ENCODE measurements at places on chromosomes 7 and 10.

DNA sequence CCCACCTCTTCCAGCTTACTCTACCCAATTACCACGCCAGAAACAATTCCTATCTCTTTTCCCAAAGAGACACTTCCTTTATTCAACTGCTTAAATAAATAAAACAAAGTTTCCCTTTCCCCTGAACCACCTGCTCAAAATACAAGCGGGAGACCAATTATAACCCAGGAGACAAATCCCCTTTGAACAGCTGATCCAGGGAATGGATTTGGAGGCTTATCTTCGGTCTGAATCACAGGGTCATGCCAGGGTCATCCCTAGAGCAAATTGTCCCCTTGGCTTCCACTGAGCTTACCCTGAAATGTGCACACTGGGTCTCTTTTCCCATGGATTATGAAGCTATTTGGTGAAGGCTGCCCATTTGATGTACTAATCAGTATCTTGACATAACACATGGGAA is 99.9 kb upstream of the JAZF1 start:
- DNase-seq: no peak

GRCh38 chr10:98296524-98296923 is 28.5 kb upstream of the LOXL4 start:
- no peak for DNase-seq

DNA sequence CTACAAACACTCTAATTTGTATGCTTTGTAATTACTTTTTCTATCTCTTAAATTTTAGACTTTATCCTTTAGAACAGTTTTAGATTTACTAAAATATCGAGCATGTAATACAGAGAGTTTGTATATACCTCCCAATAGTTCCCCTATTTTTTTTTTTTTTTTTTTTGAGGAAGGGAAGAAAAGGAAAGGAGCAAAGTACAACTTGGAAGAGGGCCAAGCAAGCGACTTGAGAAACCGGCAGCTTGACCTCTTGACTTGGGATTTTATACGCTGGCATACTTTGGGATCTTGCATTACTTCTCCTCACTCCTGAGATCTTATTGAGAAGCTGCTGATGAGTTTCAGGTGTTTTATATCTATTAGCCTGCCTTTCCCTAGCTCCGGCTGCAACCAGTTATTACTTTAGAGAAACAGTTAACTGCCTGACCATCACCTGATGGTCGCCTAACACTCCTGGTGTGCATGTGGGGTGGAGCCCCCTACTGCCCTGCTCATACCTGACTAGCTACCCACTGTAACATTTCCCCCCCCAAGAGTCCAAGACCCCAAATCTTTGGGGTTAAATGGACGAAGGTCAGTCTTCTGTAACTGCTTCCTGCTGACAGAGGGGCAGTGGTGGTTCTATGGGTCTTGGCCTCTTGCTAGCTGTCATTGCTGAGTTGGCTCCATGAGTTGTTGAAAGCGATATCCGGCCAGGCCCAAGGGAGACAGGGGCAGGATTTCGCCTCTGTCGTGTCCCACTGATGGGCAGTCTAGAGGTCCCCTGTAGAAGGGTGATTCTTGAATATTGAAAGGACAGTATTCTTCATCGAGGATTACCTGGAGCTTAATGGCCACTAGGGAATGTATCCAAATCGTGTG is 28.5 kb downstream of the MKLN1 start:
- DNase-seq: no peak

GRCh38 chr10:78931321-78932053 is 137.3 kb upstream of the ZMIZ1 start:
- DNase-seq: no peak

DNA sequence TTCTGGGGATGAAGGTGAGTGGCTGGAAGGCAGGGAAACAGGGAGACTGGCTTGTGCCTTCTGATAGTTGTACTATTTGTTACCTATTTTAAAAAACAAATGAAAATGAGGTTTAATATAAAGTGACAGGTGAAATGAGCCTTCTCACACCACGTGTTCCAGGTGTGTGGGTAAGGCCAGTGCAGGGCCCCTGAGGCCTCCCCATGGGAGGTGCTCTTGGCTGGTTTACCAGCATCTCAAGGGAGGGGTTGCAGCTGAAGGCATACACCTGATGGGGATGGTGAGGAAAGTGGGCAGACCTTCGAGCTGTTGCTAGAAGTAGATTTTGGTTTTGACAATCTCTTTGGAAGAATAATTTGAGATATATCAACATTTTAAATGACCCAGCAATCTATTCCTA is 103.6 kb downstream of the ARHGAP22 start:
- DNase-seq: no peak

GRCh38 chr10:119254335-119254734 is 47.0 kb downstream of the GRK5 start:
- DNase-seq: no peak

- no peak for DNase-seq
These were observed 18.7 kb upstream of the SLF2 start for GRCh38 chr10:100894033-100894432.

DNA sequence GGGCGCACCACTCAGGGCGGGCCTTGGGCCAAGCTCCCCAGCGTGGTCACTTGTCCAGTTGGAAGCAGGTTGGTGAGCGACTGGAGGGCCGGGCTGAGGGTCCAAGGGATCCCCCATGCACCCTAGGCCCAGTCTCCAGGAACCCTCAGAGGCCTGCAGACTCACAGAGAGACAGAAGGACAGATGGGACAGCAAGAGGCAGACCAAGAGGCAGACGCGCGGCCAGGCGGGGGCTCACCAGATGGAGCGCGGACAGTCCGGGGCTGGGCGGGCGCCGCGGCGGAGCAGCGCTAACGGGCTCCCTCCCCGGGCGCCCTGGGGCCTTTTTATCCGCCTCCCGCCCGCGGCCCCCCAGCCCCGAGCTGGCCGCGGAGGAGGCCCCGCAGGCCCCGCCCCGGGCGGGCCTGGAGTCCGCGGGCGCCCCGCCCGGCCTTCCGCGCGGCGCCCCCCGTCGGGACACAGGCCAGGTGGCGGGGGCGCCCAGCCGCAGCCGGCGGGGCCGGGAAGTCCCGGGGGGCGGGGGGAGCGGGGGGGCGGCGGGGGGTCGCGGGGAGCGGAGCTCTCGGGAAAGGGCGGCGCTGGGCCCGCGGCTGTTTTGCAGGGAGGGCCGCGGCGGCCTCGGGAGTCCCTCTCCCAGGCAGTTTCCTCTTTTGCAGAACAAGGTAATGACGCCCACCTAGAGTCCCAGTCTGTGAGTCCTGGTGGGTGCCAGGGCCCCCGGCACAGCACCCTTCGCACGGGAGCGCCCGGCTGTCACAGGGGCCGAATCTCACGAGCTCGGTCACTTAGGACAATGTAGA is at the start of gene LOXL4:
Gene LOXL4 (minus strand): TSS at position 301 of the 800 bp plus-strand sequence. CDS start 5,175 bp downstream, outside the sequence.
- no peak for DNase-seq

GRCh38 chr7:43669286-43670081 is 59.8 kb downstream of the COA1 start:
- DNase-seq: peak; percentile 71

DNA sequence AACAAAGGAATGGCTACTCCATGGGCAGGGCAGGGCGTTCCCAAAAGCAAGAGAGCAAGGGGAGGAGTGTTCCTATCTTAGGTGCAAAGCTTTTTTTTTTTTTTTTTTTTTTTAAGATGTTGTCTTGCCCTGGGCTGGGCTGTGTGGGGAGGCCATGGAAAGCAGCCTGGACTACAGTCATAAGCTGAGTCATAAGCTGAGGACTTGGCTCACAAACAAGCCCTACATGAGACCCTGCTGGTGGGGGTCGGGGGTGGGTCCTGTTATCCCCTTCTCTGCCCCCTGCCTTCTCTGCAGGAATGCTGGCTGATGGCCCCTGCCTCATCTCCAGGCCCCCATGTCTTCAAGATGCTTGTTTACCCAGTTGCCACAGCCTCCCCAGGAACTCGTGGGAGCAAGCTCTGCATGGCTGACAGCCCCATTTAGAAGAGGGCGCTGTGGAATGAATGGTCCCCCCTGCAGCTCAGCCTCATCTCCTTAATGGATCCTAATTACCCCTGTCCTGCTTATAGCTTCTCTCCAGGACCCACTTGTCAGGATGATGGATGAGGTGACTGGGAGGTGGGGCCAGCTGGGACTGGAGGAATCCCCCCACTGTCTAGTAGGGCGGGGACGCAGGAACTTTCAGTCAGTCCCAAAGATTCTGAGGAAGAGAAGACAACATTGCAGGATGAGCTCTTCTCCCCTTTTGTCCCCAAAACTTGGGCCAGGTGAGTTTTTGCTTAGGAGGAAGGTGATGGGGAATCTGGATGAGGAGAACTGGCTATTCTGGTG is 340.8 kb upstream of the PODXL start:
- no peak for DNase-seq

DNA sequence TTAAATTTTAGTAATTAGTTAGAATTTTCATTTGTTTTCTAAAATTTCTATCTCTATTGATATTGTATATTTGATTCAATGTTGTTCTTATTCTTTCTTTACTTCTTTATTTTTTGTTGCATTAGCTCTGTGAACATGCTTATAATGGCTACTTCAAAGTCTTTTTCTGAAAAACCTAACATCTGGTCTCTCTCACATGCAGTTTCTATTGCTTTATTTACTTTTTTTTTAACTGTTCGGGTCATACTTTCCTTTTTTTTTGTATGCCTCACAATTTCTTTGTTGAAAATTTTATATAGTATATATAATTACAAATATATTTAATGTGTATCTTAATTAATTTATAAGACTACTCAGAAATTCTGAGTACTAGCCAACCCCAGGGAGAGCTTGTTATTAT is 52.1 kb upstream of the PLXDC2 start:
- DNase-seq: no peak

DNA sequence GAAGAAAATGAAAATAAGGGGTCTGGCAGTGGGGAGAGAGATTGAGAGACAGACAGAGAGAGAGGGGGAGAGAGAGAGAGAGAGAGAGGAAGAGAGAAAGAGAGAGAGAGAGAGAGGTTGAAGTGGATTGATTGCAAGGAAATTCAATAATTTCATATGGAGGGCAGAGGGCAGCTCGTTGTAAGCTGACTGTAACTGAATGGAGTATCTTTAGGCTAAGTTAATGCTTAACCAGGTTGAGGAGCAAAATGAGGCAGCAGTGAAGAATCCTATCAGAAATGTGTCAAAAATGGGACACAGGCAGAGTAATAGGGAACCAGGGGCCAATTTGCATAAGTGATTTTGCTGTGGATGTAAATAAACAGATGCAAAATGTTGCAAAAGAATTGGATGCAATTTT is 21.0 kb downstream of the BLNK start:
- DNase-seq: no peak

DNA sequence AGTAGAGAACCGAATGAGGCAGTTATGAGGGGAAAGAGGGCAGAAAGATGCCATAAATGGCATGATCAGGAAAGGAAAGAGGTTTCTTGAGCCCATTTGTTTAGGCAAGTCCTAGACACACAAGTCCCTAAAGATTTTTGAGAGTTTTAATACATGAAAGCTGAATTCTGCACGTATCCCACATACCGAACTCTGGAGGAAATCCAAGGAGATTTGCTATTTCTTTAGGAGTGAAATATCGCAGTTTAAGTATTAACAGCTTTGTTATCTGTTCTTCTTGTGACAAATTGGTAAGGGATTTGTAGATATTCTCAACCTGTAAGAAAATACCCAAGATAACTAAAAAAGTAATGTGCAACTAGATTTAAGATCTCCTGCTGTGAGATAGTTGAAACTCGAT is 23.7 kb upstream of the CUBN start:
- no peak for DNase-seq

GRCh38 chr10:107952649-107953556 is 788.4 kb upstream of the SORCS1 start:
- no peak for DNase-seq

DNA sequence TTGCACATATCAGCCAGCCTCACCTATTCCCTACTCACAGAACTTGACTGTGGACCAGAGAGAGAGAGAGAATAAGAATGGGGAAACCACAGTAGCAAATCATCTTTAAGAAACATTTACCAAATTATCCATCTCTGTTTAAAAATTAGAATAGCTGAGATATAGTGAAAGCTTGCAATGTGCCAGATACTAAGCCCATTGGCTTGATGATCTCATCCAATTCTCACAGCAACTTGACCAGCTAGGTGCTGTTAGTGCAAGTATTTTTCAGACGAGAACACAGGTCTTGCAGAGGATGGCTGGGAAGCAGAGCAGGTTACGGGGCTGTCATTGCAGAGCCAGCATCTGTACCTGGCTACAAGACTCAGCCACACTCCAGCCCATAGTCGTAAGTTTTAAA is 50.9 kb downstream of the KLF6 start:
- DNase-seq: no peak

- no peak for DNase-seq
These were observed 26.1 kb downstream of the GNAT3 start for GRCh38 chr7:80485721-80486120.
